Sigmoid colon (tissue), 7 donors: ENCODE measurements at places on chromosomes 2 and 18. TPM values are rescaled to one million over a fixed set of nuclear protein-coding genes. Genes with fewer than 3 reads are reported as not detected.

GRCh38 chr2:17846676-17847075 lies 30.4 kb downstream of the MSGN1 start:
- no peaks in the 10 kb centered on the region for H3K27me3 ChIP-seq
- DNase-seq: no peak
- no peaks in the 10 kb centered on the region for H3K4me1 ChIP-seq
- H3K4me3 ChIP-seq: no peak overlapping the region
- H3K36me3 ChIP-seq: no peaks in the 10 kb centered on the region
- no peak overlapping the region for H3K27ac ChIP-seq

GRCh38 chr2:217462121-217462520 lies 540.7 kb downstream of the TNS1 start:
- no peak overlapping the region for H3K27ac ChIP-seq
- no peak overlapping the region for H3K4me3 ChIP-seq
- DNase-seq: no peak
- no peaks in the 10 kb centered on the region for H3K27me3 ChIP-seq
- no peaks in the 10 kb centered on the region for H3K4me1 ChIP-seq

GRCh38 chr2:106863387-106863786 lies 22.6 kb downstream of the ST6GAL2 start:
- no peaks in the 10 kb centered on the region for H3K36me3 ChIP-seq
- no peak overlapping the region for H3K4me3 ChIP-seq
- DNase-seq: no peak
- H3K27me3 ChIP-seq: no peaks in the 10 kb centered on the region
- H3K4me1 ChIP-seq: peaks cover 16% of the 10 kb centered on the region
- H3K27ac ChIP-seq: no peak overlapping the region

Gene TEX261
- 21.3 TPM for total RNA-seq

Gene CFAP65
- not detected for total RNA-seq
